ENCODE measurements at places on chromosomes 6 and 20.

DNA sequence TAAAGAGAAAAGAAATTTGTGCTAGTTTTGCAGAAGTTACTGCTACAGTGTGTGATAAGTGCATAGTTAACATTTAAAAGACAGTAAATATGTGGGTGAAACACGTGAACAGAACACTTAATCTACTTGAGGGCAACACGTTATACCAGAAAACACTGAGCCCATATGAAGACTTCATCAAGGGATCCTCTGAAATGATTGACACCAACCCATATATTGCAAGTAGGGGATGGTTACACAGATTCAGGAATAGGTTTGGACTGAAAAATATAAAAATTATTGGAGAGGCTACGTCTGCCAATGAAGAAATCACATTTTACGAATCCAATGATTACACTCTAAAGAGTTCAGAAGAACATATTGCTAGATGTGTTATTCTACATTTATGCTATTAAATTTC lies 185.6 kb downstream of the GPX5 start:
- DNase-seq = no peak

DNA sequence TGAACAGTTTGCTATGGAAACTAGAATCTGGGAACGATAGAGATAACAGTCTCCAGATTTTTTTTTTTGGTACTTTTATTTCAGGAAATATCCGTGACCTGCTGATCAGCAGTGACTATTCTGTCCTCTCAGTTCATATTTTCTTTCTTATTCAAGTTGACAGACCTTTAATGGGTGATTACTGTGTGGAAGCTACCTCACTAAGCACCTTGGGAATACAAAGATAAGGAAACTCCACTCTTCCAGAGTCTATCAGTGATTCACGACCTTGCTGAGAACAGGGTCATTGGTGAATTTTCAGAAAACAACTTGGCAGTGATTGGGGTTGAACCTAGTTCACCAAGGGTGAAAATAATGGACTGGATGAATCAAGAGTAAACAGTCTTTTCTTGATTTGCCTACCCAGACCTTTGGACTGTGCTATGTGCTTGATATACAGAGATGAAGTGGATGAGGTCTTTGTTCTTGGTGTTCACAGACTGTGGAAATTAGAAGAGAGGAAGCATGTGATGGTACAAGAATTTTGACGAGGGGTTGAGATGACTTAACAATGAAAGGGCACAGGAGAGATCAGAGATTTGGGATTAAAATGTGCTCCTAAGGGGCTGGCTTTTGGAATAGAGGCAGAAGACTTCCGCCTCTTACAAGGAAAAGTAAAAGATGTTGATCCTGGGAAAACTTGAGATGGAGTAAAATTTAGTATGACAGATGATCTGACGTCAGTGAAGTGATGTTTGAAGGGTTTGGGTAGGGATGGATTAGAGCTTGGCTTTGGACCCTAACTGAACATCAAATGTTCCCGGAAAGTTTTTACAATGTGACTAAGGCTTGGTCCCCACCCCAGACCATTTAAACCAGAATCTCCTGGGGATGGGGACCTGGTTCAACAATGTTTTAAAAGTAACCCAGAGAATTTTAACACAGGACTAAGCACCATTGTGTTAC lies 1.2 kb downstream of the KAT14 start:
- no peak for DNase-seq

DNA sequence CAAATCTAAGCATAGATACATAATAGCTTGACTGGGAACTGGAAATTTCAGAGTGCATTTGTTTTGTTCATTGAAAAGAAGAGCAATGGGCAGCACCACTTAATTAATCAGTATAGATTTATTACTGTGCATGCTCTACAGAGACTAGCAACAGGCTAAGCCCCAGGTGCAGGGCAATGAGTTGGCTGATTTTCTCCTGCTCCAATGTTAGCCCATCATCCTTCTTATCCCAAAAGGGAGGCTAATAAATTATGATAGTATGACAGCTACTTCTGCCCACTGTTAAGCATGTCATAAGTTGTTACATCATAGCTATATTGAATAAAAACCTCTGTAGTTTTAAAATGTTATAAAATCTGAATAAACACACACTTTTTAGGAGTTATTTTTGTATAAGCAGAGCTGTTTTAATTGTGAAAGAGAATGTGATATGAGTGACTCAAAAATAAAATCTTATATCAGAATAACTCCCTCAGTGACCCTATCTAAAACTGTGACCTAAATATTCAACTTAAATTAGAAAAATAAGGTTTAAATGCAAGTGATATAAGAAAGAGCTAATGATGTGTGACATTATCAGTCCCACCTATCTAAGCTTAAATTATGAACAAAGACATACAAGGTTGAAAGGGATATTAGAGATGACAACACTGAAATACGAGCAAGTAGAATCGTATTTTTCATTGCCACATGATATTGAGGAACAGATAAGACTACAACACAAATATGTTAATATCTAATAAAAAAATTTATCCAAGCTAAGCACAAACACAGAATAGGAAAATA lies 967.3 kb upstream of the ADGRB3 start:
- DNase-seq = no peak

DNA sequence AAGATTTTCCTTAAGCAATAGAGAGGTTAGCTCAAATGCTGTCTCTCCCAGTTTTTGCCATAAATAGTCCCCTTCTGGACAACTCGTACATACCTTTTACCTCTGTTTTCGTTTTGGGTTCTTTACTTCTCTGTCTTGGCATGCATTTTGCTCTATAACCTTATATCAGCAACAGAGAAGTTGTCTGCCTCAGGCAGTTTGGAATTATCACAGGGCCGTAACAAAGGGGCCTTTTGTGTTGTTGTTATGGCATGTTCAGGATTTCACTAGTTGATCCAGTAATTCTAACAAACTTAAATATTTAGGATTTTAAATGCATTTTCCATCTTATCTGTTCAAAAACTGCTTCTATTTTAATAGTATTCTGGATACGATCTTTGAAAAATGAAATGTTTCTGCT lies 259.8 kb downstream of the CD109 start:
- DNase-seq = no peak

- DNase-seq = no peak
Observed at GRCh38 chr6:18763086-18763485, 375.9 kb downstream of the RNF144B start.

Measured in iPS-NIHi11 (cell line).